ENCODE measurements at places on chromosomes 12 and 14. TPM values are rescaled to one million over a fixed set of nuclear protein-coding genes. Genes with fewer than 3 reads are reported as not detected.

DNA sequence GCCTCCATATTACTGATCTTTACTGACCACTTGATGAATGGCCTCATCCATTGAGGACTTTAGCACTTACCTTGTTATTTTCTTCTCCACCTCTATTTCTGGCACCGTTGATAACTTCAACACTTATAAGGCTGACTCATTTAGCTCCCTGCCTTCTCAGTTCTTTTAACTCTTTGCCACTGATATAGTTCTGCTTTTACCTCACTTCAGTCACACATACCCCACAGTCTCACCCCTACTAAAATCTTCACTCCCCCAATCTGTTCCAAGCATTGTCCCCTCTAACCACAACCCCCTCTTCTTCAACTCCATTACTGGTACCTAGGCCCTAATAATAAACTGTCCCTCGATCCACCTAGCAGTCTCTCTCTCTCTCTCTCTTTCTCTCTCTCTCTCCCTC, 141.0 kb downstream of the PAH start:
- no peak for DNase-seq

- DNase-seq: no peak
Observed at GRCh38 chr12:67980391-67980790, 8.9 kb upstream of the IFNG-AS1 start.

GRCh38 chr14:92654239-92654901, 94.1 kb downstream of the LGMN start:
- no peak for DNase-seq

DNA sequence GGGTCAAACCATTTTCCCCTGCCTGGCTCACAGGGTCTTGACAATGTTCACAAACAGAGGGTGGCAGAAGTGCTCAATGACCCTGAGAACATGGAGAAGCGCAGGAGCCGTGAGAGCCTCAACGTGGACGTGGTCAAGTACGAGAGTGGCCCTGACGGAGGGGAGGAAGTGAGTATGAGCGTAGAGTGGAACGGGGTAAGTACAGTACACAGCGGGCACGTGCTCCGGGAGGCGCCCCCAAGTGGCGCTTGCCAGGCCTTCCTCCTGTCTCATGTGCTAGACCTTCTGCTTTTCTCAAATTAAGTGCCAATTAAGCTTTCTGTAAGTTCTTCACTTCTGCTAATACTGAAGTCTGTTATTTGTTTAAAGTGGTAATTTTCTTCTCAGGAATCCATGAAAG, 35.9 kb downstream of the XRCC3 start:
- peak; percentile 87 for DNase-seq

DNA sequence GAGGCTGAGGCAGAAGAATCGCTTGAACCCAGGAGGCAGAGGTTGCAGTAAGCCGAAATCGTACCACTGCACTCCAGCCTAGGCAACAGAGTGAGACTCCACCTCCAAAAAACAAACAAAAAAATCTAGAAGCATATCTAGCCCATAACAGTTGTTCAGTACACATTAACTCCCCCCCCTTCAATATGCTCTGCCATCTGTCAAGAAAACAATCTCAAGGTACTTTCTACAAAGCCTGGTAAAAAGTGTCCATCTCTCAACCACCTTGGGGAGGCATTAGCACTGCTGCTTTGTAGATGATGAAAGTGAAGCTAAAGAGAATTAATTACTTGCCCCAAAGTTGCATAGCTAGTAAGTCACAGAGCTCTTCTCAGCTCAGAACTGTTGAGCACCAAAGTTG, 24.9 kb downstream of the LGALS3 start:
- no peak for DNase-seq

DNA sequence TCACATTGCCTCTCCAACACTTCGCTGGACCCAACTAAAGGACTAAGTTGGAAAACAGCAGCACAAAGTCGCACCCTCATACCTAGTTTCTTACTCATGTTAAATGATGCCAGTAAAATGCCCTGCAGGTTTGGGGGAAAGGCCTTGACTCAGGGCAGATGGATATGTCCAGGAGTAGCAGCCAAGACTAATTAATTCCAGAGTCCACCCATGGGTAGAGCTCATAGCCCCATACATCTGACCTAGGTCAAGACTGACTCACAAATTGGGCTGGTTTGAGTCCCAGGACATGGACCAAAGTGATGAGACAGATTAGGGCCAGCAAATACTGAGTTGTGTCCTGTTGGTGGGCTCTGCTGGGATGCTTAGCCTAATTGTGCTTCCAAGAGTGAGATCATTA, 224.0 kb upstream of the BTG1 start:
- DNase-seq: no peak

GRCh38 chr12:13940335-13940865, 41.0 kb downstream of the GRIN2B start:
- DNase-seq: no peak

DNA sequence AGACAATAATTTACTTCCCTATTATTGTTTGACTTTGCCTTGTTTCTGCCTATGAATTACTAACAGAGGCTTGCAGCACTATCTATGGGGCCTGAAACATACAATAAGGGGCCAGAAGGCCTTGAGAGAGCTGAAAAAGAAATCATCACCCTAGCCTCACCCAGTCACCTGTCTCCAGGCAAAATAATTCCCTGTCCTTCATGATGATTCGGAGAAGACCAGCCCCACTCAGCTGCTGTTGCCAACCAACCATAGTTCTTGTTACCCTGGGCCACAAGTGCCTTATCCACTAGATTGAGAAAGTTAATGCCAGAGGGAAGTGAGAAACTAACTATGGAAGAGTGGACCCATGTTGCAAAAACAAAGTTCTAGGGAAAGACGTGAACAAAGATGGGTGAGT, 97.1 kb downstream of the ARF6 start:
- DNase-seq: peak; percentile 14

DNA sequence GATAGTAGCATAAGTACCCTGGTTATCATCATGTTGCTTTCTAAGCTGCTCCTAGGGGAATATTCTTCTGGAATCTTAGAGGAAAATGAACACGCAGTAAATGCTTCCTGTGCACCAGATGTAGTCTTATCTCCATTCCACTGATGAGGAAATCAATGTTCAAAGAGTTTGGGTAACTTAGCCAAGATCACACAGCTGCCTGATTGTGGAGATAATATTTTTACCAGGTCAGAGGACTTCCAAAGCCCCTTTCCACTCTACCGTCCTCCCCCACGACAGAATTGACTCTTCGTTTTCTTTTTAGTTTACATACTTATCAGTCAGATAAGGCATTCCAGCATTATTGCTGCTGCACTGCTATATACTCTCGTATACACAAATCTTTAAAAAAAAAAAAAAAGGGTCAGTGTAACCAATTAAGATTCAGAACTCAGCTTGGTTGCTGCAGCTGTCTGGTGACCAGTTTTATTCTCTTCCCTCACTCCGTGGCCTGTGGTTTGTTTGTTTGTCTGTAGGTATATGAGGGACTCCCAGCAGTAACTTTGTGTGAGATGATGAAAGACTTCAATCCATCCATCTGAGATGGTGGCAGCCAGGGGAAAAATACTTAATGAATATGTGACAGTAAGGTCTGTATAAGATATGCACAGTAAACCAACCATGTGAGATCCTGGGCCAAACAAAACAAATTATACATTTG, 110.5 kb downstream of the TGFB3 start:
- DNase-seq: no peak

DNA sequence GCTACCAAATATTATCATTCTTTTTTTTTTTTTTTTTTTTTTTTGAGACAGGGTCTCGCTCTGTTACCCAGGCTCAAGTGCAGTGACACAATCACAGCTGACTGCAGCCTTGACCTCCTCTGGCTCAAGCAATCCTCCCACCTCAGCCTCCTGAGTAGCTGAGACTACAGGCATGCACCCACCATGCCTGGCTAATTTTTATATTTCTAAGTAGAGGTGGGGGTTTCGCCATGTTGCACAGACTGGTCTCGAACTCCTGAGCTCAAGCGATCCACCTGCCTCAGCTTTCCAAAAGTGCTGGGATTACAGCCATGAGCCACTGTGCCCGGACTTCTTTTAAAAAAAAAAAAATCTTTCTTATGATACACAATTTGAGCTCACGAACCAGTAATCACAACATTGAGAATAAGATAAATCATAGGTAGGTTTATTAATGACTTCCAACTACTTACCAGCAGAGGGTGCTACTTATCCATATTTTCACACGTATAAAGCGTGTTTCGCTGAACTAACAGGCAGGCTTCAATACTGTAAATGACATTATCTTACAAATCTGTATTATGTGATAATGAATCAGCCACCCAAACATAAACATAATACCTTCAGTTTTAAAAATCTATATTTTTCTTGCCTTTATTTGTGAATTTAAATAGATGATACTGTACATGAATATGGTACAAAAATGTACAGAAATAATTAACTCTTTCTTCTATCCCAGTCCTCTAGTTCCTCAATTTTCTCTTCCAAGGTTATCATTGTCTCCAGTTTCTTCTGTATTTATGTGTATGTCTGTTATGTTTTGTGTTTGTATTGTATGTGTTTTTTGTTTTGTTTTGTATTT, 42.5 kb upstream of the BCAT1 start:
- no peak for DNase-seq

- DNase-seq: no peak
Observed at GRCh38 chr12:130017591-130018449, 114.0 kb upstream of the TMEM132D start.

DNA sequence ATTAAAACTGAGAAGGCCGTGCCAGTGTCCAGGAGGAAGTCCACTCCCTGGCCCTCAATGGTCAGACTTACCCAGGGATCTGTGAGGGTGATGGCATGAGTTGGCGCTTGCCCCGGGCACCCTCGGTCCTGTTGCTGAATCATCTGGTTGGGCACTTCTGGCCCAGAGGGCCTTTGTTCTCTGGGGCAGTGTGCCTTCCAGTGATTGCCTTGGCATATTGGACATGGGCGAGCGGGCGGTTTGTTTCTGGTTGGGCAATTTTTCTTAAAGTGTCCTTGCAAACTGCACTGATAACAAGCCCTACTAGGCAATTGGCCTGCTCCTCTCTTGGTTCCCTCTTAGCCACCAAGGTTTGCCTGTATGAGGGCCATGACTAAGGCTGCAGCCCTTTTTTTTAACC, 69.5 kb upstream of the ZDHHC17 start:
- no peak for DNase-seq

DNA sequence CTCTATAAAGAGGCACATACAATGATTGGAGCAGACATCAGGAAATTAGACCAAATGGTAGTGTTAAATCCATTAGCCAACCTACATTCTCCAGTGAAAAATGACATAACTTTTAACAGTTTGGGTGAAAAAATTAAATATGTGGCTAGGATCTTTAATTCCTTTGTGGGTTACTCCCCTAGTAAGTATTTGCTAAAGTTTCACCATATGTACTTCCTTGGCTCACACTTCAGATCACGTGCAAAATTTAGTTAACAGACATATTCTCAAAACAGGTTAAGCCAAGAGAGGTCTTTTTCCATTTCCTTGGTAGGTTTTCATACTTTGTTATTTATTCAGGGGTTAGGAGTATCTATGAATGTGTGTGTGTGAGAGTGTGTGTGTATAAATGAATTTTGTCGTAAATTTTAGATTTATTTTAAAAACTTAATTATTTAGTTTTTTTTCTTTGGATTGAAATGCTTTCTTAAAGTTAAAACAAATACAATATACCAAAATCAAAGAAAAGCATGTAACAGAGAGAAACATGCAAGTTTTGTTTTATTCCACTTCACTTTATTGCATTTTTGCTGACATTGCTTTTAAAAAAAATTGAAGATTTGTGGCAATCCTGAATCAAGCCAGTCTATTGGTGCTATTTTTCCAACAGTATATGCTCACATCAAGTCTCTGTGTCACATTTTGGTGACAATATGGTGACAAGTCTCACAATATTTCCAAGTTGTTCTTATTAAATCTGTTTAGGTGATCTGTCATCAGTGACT, 258.7 kb downstream of the FLRT2 start:
- no peak for DNase-seq

Gene NRL
- 1.4 TPM for total RNA-seq

Gene TUNAR
- total RNA-seq: not detected

Gene IL23A
- not detected for total RNA-seq

Gene P3H3
- total RNA-seq: 59.9 TPM

Gene SERPINA6
- total RNA-seq: not detected

Gene TMEM132D
- total RNA-seq: not detected

Gene RNU6-8
- total RNA-seq: not detected
